CD4-positive, alpha-beta T cell treated with Interleukin-10 for 1 hour (primary cell): ENCODE measurements at places on chromosomes 13 and 19.
A peak's percentile ranks its signal among the peaks of the same experiment; 100 is the strongest.

GRCh38 chr19:31354799-31355664, 5.8 kb upstream of the TSHZ3 start:
- DNase-seq, result no peak

DNA sequence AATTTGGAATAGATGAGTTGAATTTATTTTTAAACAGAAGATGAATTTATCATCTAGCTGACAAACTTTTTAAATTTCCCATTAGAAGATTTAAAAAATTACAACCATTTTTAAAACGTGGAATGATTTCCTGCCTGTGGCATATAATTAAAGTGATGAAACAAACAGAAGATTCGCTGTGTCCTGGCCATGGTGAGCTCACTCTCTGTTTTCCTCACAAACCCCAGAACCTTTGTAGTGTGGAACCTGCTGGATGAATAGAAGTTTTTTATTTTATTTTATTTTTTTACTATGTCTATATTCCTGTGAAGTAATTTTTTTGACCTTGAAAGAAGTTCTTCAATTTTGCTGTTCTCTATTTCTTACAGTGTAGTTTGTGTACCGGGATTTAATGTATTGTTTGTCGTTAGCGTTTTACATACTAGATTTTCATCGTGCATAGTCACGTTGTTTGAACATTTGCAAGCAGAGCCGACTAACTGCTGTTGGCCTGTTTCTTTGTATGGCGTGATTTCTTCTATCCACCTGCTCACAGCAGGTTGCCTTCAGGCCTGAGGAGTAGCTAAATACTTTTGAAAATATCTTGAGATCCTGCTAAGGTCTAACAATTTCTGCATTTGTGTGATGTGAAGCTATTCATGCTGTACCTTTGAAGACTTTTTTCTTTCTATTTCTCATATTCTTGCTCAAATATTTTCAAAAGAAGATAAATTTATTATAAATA, 149.2 kb downstream of the GGACT start:
- DNase-seq, result no peak

- no peak for DNase-seq
These were observed 84.4 kb downstream of the GADD45B start for GRCh38 chr19:2560369-2560768.

- peak; percentile 45 for DNase-seq
These were observed 351.4 kb downstream of the KCNRG start for GRCh38 chr13:50366488-50367174.

DNA sequence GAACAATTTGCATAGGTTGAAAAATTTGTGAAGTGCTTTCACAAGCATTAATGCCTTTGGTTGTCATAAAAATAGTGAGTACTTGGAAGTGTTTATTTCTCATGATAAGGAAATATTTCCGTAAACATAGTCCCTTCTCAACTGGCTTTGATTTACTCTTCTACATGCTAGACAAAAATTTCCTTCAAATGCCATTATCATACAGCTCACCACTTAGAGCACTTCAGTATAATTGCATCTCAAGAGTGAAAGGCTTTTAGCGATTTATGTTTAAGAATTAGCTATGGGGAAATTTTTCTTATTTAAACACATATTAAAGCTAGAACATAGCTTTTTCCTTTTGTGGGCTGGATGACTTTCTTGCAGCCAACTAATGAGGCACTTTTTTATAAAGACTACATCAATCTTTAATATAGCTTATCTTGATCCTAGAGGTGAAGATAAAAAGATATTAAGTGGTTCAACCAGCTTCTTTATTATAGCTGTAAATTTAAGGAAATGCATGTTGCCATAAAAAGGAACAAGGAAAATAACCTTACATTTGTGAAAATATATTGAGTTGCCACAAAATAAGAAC, 656.8 kb downstream of the SLITRK6 start:
- no peak for DNase-seq

GRCh38 chr19:50573741-50574461, 5.7 kb upstream of the LRRC4B start:
- DNase-seq, result no peak

DNA sequence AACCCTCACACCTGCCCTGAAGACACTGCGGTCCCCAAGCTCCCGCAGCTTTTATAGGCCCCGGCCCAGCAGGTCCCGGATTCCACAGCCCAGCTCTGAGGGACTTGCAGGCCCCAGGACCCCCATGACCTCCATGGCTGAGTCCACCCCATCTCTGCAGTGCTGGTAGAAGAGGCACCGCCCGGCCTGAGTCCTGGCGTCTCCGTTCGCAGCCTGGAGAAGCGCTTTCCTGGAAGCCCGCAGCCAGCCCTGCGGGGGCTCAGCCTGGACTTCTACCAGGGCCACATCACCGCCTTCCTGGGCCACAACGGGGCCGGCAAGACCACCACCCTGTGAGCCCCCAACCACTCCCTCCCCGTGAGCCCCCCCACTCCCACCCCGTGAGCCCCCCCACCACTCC, 9.2 kb downstream of the ABCA7 start:
- DNase-seq, result no peak

- DNase-seq, result no peak
These were observed 12.6 kb downstream of the ZSCAN5A start for GRCh38 chr19:56301886-56302620.

DNA sequence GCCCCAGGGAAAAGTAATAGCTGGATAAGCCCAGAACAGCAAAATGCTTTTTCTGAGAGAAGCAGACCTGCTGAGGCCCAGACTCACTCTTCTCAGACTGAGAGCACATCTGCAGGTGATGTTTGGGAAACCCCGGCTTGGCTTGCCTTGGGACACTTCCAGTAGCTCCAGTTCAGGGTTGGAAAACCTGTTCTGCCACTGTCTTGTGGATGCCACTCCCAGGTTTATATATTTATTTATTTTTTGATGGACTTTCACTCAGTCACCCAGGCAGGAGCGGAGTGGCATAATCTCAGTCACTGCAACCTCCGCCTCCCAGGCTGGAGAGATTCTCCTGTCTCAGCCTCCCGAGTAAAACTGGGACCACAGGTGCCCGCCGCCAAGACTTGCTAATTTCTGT, 8.0 kb upstream of the SMARCA4 start:
- DNase-seq, result no peak

GRCh38 chr13:95122063-95122462, 179.2 kb downstream of the ABCC4 start:
- no peak for DNase-seq

- DNase-seq, result no peak
These were observed 20.5 kb downstream of the RAB20 start for GRCh38 chr13:110540871-110541525.
